ENCODE measurements at places on chromosomes 12 and 14.

- no peak for DNase-seq
Observed at GRCh38 chr12:53558631-53559030, 51.3 kb upstream of the NPFF start.

- DNase-seq, result no peak
Observed at GRCh38 chr14:90495357-90496276, 98.8 kb downstream of the CALM1 start.

- DNase-seq, result no peak
Observed at GRCh38 chr12:92055877-92056276, 89.8 kb downstream of the BTG1 start.

DNA sequence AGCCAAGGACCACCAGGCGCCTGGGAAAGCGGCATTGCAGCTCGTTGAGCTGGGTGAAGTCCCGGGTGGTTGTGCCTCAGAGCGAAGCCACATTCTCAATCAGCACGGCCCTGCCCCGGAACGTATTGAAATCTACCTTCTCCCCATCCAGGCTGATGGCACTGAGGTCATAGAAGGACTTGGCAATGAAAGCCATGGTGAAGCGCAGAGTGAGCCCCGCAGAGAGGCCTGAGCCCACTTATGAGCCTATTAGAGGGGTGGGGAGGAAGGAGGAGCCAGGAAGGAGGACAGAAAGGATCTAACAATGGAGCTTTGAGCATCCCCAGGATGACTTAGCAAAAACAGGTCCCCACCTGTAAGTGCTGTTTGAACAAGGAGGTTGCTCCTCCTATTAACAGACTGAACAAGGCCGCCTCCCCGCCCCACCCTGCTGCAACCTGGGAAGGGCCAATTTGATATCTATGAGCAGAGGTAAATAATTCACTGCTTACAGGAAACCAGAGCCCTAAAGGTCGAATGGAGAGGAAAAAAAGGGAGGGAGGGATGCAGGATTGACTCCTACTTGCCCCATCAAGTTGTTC lies at the start of gene GPX2:
Gene GPX2 (minus strand): TSS at position 215 of the 581 bp plus-strand sequence. CDS start 19 bp downstream, at position 196.
- no peak for DNase-seq
